ENCODE measurements at places on chromosomes 13 and 19. TPM values are rescaled to one million over a fixed set of nuclear protein-coding genes. Genes with fewer than 3 reads are reported as not detected.

DNA sequence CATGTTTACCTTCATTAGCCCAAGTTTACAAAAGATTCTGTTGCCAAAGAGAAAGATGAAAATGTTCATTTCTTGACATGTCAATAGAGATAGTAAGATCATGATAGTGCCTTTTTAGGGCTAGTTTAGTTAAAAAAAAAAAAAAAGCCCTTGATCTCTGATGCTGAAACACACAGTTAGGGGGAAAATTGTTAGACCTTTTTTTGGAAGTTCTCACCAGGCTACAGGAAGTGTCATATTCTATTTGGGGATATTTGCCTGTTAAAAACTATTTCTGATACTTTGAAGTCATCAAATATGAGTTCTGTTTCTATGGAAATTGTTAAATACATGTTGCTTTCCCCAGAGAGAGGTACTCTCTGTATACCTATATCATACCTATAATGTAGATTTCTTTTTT is 21.6 kb downstream of the SLAIN1 start:
- peaks cover 12% of the 10 kb centered on the region for H3K4me1 ChIP-seq
- H3K27ac ChIP-seq: no peak overlapping the region
- no peaks in the 10 kb centered on the region for H3K27me3 ChIP-seq
- no peaks in the 10 kb centered on the region for H3K36me3 ChIP-seq
- H3K4me3 ChIP-seq: no peak overlapping the region
- no peak for DNase-seq

- no peak for DNase-seq
- peaks cover 26% of the 10 kb centered on the region for H3K4me1 ChIP-seq
- no peaks in the 10 kb centered on the region for H3K36me3 ChIP-seq
- no peak overlapping the region for H3K27ac ChIP-seq
- no peak overlapping the region for H3K4me3 ChIP-seq
Measured at GRCh38 chr19:48502350-48503018, 9.2 kb downstream of the LMTK3 start.

DNA sequence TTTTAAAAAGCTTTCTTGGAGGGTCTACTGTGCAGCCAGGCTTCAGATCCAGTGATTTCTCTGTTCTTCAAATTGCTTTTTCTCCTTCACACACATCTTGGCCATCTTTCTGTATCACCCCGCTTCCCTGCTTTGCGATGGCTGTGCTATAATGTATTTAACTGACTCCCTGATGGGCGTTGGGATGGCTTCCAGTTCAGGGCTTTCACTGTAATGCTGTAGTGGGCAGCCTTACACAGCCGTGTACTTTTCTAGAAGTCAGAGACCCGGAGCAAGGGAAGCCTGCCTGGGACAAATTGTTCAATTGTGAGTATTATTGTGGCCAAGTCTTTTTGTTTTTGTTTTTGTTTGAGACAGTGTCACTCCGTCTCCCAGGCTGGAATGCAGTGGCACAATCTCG is 19.4 kb upstream of the PAK4 start:
- no peaks in the 10 kb centered on the region for H3K4me1 ChIP-seq
- H3K27ac ChIP-seq: no peak overlapping the region
- no peak for DNase-seq
- H3K4me3 ChIP-seq: no peak overlapping the region

DNA sequence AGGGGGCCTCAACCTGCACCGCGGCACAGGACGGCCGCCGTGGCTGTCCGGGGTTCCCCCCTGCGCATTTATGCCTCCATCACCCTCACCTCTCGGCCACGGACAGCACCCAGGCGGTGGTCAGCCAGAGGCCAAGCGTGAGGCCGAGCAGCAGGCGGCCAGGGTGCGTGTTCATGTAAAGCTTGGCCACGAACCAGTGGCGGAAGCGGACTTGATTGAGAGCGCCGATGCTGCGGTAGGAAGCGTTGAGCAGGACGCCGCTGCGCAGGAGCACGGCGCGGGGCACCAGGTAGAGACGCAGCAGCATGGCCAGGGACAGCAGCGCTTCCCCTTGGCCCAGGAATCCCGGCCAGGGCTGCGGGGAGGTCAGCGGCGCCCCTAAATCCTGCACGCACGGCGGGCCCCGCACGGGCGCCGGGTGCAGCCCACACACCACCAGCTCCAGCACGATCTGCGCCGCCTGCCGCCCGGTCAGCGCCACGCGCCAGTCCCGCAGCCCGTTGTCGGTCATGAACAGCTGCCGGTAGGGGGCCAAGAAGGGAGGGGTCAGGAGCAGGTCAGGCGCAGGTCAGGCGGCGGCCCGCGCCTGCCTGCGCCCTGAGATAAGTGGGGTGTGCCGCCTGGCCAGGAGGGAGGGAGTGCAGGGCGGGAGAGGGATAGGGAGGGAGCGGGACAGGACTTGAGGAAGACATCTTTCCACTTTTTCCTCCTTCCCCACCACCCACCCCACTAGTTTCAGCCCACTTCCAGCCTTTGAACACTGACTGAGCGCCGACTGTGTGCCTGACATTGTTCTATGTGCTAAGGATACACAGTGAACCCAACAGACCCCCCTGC is 6.5 kb downstream of the KCNN4 start:
- no peaks in the 10 kb centered on the region for H3K27me3 ChIP-seq
- H3K27ac ChIP-seq: no peak overlapping the region
- no peaks in the 10 kb centered on the region for H3K36me3 ChIP-seq
- peak; percentile 78 for DNase-seq
- peaks cover 13% of the 10 kb centered on the region for H3K4me1 ChIP-seq

DNA sequence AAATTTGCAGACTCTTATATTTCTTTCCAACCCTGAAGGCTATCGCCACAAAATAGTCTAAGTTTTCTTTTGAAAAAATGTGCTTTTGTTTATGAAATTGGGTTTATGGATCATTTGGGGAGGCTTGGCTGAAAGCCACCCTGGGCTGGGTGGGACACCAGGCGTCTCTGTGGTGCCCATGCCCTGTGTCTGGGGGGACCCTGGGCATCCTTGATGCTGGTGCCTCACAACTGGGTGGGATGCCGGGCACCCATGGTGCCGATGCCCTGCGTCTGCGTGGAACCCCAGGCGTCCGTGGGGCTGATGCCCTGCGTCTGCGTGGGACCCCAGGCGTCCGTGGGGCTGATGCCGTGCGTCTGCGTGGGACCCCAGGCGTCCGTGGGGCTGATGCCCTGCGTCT is 105.0 kb downstream of the RAB20 start:
- H3K4me1 ChIP-seq: no peaks in the 10 kb centered on the region
- H3K27ac ChIP-seq: no peak overlapping the region
- no peaks in the 10 kb centered on the region for H3K27me3 ChIP-seq
- DNase-seq: no peak
- H3K36me3 ChIP-seq: no peaks in the 10 kb centered on the region

DNA sequence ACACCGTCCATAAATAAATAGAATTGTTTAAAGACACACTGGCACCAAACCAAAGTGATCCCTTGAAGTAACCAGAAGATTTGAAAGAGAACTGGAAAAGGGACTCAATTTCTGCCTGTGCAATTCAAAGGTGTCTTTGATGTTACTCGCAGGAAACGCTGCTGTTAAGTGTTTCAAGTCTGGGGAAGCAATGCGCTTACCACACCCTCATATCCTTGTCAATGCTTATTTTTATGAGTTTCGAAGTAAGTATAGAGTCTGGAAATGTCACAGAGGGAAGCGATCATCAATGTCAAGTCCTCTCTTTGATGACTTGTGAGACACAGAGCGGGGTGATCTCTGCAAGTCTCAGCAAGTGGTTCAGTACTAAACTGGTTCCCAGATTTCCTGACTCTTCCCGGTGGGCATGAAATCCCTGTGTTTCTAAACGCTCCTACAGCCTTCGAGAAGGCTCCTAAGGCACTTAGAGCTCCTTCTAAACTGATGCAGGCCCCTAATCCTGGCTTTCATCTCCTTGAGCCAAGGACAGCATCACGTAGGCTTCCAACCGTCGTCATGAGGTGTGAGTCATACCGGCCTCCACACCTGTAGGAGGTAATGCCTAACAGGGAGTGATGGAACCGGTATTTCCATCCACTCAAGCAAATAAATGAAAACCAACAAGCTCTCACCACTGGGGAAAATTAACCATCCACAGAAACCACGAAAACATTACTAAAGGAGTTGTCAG is 22.8 kb downstream of the SYDE1 start:
- no peaks in the 10 kb centered on the region for H3K36me3 ChIP-seq
- peaks cover 1% of the 10 kb centered on the region for H3K4me1 ChIP-seq
- no peak overlapping the region for H3K27ac ChIP-seq
- no peaks in the 10 kb centered on the region for H3K27me3 ChIP-seq
- no peak overlapping the region for H3K4me3 ChIP-seq

- peak; percentile 85 for DNase-seq
- H3K36me3 ChIP-seq: no peaks in the 10 kb centered on the region
- H3K4me3 ChIP-seq: no peak overlapping the region
- peaks cover 88% of the 10 kb centered on the region for H3K4me1 ChIP-seq
- H3K27ac ChIP-seq: peak overlapping the region; percentile 93
Measured at GRCh38 chr19:8366961-8367326, 3.0 kb downstream of the ANGPTL4 start.

- H3K4me3 ChIP-seq: no peak overlapping the region
- H3K27me3 ChIP-seq: no peaks in the 10 kb centered on the region
- DNase-seq: no peak
- H3K36me3 ChIP-seq: peaks cover 20% of the 10 kb centered on the region
- peaks cover 50% of the 10 kb centered on the region for H3K4me1 ChIP-seq
- peak overlapping the region; percentile 99 for H3K27ac ChIP-seq
Measured at GRCh38 chr13:45339867-45340266, 1.1 kb downstream of the TPT1 start.

DNA sequence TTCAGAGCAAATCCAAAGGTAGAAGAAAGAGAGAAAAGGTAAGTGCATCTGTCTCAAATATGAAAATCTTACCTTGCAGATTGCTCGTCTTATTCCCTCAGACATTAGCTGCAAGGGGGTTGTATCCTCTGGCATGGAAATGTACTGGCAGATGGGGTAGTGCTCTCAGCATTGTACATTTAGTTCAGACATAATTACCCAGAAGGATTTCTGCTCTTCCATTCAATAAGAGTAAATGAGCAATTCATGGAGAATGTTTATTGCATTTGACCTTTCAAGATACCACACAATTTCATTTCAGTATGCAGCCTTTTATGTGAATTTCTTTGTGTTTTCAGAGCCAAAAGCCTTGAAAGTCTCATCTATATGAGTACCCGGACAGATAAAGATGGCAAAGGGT is 63.8 kb downstream of the SCEL start:
- H3K27me3 ChIP-seq: no peaks in the 10 kb centered on the region
- H3K36me3 ChIP-seq: no peaks in the 10 kb centered on the region
- no peak overlapping the region for H3K4me3 ChIP-seq
- no peak for DNase-seq

- peak overlapping the region; percentile 16 for H3K27ac ChIP-seq
- no peak overlapping the region for H3K4me3 ChIP-seq
- no peaks in the 10 kb centered on the region for H3K36me3 ChIP-seq
- peaks cover 11% of the 10 kb centered on the region for H3K4me1 ChIP-seq
- H3K27me3 ChIP-seq: no peaks in the 10 kb centered on the region
Measured at GRCh38 chr19:50190439-50190891, 13.0 kb upstream of the MYH14 start.

DNA sequence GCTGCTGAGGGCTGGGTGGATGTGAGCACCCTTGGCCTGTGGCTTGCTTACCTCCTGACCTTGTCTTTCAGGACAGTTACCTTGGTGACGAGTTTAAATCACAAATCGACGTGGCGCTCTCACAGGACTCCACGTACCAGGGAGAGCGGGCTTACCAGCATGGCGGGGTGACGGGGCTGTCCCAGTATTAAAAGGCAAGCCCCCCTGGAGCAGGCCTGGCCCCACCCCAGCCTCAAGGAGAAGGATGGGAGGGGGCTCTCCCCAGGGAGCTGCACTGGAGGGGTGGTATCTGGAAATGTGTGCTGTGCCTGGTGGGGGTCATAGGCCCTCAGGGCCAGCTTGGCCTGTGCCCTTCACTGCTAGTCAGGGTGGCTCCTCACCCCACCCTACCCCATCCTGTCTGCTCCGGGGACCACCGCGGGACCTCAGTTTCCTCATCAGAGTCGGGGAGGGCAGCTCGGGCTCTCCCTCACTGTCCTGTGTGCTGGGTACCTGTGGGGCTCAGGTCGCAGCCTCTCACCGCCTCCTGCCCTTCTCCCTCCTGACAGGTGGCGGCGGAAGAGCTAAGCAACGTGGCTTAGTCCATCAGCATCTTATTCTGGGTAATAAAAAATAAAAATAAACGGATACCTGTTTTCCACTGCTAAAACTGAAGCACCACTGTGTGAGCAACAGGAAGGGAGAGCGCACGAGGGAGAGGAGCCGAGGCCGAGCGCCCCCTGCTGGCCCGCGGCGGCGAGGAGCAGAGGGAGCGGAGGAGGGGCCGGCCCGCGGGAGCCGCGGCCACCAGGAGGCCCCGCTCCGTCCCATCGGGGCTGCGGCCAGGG is 29.8 kb downstream of the CERS1 start:
- H3K27me3 ChIP-seq: no peaks in the 10 kb centered on the region
- DNase-seq: peak; percentile 62
- no peak overlapping the region for H3K27ac ChIP-seq

DNA sequence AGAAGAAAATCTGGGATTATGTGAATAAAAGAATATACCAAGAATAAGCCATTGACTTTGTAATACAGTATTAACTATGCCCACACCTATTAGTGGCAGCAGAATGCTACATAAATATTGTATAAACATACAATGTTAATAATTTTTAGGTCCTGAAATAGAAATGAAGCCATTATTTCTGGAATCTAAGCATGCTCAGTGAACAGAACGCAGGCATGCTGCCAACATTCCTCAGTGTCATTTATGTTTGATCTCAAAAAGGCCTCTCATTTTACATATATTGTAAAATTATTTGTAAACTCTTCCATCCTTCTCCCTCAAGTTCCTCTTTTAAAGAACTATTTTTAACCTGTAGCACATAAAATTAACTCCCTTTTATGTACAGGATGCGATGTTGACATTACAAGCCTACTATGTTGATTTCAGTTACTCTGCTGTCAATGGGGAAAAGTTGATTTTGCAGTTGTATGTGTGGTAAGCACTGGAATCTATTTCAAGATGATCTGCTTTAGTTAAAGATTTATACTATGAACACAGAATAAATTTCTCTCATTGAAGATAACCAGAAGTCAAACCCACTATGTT is 118.8 kb downstream of the VWA8 start:
- DNase-seq: no peak
- no peaks in the 10 kb centered on the region for H3K27me3 ChIP-seq
- no peaks in the 10 kb centered on the region for H3K36me3 ChIP-seq

DNA sequence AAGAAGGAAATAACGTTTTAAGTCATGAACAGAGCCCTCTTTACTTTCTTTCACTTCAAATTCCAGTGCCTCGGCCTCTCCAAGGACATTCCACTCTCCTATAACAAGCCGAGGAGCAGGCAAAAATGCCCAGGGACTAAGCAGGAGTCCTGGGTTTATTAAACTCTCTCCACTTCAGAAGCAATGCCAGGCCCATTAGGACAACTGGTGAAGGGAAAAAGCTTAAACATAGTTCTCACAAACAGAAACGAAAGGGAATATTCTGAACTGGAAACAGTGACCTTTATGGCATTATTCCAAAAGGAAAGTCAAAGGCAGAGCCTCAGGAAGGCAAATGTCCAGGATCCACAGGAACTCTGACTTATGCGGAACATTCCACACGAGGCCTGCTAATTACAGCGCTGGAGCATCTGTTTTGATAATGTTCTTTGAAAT is 30.9 kb upstream of the MED4 start:
- H3K4me3 ChIP-seq: no peak overlapping the region
- peaks cover 7% of the 10 kb centered on the region for H3K4me1 ChIP-seq
- no peaks in the 10 kb centered on the region for H3K27me3 ChIP-seq
- H3K36me3 ChIP-seq: no peaks in the 10 kb centered on the region

Gene CNN1
- 10.9 TPM for total RNA-seq

Gene C5AR2
- not detected for total RNA-seq

Gene TINCR
- not detected for total RNA-seq

Gene CDK8
- 13.8 TPM for total RNA-seq

Gene SAMD1
- total RNA-seq: 22.1 TPM

Gene MBD3L2
- not detected for total RNA-seq

Data from body of pancreas (tissue), 4 donors.